ENCODE measurements at places on chromosomes 2 and 18. TPM values are rescaled to one million over a fixed set of nuclear protein-coding genes. Genes with fewer than 3 reads are reported as not detected.

CREG2 gene
- not detected for polyA plus RNA-seq

ITPRIPL1 gene
- 0.73 TPM for polyA plus RNA-seq

RAD51AP2 gene
- not detected for polyA plus RNA-seq

NT5DC4 gene
- not detected for polyA plus RNA-seq
